Left ventricle myocardium superior (tissue), 1 donor: ENCODE measurements at places on chromosomes 2 and 18.

DNA sequence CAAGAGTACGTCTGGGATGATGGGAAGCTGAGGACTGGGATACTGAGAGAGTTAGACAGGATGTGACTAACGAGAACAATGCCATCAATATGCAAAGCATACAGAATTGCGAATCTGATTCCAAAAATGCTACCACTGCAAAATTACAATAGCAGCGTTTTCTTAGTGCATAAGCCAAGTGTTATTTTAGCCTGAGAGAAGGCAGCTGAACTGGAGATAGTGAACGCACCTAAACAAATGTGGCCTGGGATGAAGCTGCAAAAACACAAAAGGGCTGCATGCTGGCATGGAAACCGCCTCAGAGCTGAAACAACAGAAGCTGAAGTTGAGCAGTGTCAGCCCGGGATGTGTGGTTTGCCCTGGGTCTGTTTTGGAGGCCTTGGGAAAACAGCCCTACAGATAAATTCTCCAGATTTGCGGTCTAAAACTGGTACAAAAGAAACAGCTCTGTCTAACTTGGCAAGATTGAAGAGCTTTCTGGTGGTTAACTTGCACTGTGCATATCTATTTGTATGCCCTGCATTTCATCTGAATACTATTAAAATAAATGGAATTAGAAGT, 45.5 kb downstream of the LYPD6 start:
- no peak for DNase-seq

DNA sequence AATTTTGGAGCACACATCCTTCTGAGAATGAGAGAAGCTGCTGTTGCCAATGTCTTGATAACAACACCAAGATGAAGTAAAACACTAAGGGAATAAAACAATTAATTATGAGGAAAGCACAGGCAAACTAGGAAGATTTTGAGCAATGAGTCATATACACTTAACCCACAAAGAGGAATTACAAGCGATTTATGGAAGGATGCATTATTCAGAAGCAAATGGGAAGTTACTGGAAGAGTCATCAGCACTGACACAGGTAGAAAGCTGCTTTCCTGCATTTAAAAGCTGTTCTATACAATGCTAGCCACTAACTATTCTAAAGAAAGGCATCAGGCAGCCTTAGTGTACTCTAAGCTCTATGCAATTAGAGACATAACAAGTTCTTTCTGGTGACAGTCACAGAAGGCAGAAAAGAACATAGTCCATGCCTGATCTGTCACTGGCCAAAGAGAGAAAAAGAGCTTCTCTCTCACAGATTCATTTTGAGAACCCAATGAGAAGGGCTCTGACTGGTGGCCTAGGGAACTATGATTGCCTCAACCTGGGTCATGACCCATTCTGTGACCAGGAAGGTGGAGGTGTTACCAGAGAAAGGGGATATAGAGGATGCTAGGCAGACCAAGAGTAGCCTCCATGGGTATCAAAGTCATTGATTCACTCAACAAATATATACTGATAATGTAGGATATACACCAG, 45.4 kb downstream of the M1AP start:
- DNase-seq = no peak

DNA sequence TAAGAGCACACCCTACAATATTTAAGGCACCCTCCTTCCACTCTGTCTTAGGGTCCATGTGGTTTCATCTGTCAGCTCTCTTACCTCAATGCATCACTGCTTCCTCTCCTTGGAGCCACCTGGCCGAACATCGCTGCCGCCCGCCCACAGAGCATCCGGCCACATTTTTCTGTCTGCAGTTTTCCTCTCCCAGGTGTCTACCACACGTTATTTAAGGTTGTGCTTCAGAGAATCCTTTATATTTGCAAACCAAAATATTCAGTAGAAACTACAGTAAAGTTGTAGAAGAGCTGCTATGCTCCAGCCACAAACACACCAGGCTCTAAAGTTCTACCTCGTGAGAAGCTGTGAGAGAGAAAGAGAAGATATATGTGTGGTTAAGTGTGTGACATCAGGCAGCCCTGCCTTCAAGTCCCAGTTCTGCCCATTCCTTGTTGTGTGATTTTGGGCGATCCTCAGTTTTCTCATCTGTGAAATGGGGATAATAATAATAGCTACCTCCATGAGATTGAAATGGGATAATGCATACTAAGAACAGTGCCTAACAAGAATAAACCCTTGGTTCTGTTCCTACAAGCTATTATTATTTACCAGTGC, 4.9 kb upstream of the STK17B start:
- DNase-seq = no peak

DNA sequence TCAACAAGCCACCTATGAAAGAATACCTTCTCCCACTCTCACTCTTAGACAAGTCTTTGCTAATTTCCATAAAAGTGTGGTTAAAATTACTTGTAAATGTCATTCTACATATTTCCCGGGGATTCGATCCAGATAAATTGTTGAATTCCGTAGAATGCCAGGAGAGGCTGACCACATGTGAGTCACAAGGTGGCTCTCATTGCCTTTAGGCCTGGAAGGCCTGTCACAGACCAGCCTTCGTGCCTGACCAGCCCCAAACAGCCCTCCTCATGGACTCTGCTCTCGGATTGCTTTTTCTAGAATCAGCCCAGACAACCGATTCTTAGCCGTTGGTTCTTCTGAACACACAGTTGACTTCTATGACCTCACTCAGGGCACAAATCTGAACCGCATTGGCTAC, 86.0 kb downstream of the RTN4 start:
- no peak for DNase-seq

GRCh38 chr2:75751824-75752468, 41.2 kb upstream of the GCFC2 start:
- DNase-seq = no peak

GRCh38 chr18:6757931-6758330, 28.4 kb downstream of the ARHGAP28 start:
- DNase-seq = no peak
